ENCODE measurements at places on chromosomes 7 and 10. TPM values are rescaled to one million over a fixed set of nuclear protein-coding genes. Genes with fewer than 3 reads are reported as not detected.

The DNMBP gene
- 3.4 TPM for total RNA-seq

The PHKG1 gene
- total RNA-seq: 2.5 TPM

The ATP6V0A4 gene
- total RNA-seq: not detected

The HTR5A gene
- total RNA-seq: not detected

The GNAT3 gene
- total RNA-seq: not detected

The AOAH gene
- 44.5 TPM for total RNA-seq

The RNF148 gene
- not detected for total RNA-seq

The GLI3 gene
- 0.15 TPM for total RNA-seq

The TMEM60 gene
- total RNA-seq: 13.2 TPM

The WDFY4 gene
- total RNA-seq: not detected

The DNAH11 gene
- total RNA-seq: 0.15 TPM

The CPVL gene
- 0.33 TPM for total RNA-seq

GRCh38 chr10:26755443-26755903 lies 58.0 kb downstream of the PDSS1 start:
- H3K4me3 ChIP-seq: no peak overlapping the region
- H3K27ac ChIP-seq: peak overlapping the region; percentile 65
- DNase-seq: no peak
- H3K36me3 ChIP-seq: peaks cover 32% of the 10 kb centered on the region
- H3K27me3 ChIP-seq: no peaks in the 10 kb centered on the region

DNA sequence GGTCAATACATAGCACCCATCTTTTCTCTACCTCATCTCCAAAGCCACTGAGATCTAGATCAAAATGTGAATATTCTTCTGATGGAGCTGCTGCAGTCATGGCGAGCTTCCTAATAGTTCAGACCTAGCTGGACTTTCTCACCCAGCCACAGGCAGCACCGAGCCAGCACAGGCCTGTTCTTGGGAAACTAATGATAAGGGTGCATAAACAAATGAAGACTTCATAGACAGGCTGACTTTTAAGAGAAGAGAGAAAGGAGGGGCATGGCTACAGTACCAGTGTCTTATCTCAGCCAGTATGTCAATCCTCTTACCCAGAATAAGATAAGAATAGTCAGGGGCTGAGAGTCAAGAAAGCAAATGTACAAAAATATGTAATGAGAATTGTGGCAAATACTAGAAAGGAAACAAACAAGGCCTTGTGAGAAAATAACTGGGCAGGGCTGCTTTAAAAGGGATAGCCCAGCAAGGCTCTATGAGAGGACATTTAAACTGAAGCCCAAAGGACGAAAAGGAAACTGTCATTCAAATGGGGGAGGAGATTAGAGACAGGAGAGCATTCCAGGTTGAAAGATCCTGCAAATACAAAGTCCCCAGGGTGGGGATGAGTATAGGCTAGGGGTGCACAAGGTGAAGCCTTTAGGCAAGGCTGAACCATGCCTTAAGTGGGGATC lies 21.8 kb upstream of the CDK14 start:
- H3K27ac ChIP-seq: no peak overlapping the region
- H3K4me3 ChIP-seq: no peak overlapping the region
- H3K27me3 ChIP-seq: no peaks in the 10 kb centered on the region
- no peaks in the 10 kb centered on the region for H3K4me1 ChIP-seq

- no peak for DNase-seq
- no peak overlapping the region for H3K27ac ChIP-seq
- H3K4me3 ChIP-seq: no peak overlapping the region
Measured at GRCh38 chr7:92043637-92044036, 90.6 kb downstream of the CYP51A1 start.

- H3K4me3 ChIP-seq: no peak overlapping the region
- H3K4me1 ChIP-seq: peaks cover 17% of the 10 kb centered on the region
- peaks cover 4% of the 10 kb centered on the region for H3K36me3 ChIP-seq
- DNase-seq: no peak
- peaks cover 81% of the 10 kb centered on the region for H3K27me3 ChIP-seq
Measured at GRCh38 chr10:101228966-101229265, 347 bp downstream of the LBX1 start.

DNA sequence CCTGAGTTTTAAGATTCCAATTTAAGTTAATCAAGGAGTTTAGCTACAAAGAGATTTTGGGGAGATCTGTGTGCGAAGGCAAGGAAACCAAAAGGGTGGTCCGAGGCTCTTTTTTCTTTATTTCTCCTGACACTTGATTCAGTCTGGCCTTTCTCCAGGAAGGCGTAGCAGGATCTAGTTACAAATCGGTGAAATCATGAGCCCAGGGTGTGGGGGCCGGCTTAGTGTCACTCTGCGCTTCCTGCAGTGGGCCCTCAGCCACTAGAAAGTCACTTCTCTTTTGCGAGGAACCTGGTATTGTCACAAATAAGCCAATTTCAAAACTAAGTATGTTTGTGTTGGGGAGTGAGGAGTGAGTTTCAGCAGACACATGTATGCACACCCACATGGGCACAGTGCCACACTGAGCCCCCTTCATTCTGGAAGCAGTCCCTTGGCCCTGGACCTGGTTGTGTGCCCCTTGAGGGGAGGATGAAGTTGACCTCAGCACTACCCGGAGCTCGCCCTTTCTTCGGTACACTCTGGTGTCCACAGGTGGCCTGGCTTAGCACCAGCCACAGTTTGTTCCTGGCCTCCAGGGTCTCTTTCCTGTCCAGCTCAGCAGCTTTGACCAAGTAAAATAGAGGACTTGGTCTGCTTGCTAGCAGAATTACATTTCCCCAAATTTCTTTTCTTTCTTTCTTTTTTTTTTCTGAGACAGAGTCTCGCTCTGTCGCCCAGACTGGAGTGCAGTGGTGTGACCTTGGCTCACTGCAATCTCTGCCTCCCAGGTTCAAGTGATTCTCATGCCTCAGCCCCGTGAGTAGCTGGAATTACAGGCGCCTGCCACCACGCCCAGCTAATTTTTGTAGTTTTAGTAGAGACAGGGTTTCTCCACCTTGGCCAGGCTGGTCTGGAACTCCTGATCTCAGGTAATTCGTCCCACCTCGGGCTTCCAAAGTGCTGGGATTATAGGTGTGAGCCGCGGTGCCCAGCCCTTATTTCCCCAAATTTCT lies 84.0 kb upstream of the BTBD16 start:
- no peaks in the 10 kb centered on the region for H3K36me3 ChIP-seq
- no peak for DNase-seq
- H3K27ac ChIP-seq: no peak overlapping the region
- H3K27me3 ChIP-seq: peaks cover 9% of the 10 kb centered on the region

- no peaks in the 10 kb centered on the region for H3K36me3 ChIP-seq
- no peak overlapping the region for H3K4me3 ChIP-seq
- H3K4me1 ChIP-seq: no peaks in the 10 kb centered on the region
- DNase-seq: no peak
- H3K27me3 ChIP-seq: no peaks in the 10 kb centered on the region
Measured at GRCh38 chr7:78172933-78173591, 374.5 kb downstream of the PHTF2 start.

GRCh38 chr7:52726986-52727385 lies 308.4 kb upstream of the POM121L12 start:
- H3K4me1 ChIP-seq: no peaks in the 10 kb centered on the region
- DNase-seq: no peak
- H3K27me3 ChIP-seq: no peaks in the 10 kb centered on the region
- no peak overlapping the region for H3K27ac ChIP-seq
- no peak overlapping the region for H3K4me3 ChIP-seq

DNA sequence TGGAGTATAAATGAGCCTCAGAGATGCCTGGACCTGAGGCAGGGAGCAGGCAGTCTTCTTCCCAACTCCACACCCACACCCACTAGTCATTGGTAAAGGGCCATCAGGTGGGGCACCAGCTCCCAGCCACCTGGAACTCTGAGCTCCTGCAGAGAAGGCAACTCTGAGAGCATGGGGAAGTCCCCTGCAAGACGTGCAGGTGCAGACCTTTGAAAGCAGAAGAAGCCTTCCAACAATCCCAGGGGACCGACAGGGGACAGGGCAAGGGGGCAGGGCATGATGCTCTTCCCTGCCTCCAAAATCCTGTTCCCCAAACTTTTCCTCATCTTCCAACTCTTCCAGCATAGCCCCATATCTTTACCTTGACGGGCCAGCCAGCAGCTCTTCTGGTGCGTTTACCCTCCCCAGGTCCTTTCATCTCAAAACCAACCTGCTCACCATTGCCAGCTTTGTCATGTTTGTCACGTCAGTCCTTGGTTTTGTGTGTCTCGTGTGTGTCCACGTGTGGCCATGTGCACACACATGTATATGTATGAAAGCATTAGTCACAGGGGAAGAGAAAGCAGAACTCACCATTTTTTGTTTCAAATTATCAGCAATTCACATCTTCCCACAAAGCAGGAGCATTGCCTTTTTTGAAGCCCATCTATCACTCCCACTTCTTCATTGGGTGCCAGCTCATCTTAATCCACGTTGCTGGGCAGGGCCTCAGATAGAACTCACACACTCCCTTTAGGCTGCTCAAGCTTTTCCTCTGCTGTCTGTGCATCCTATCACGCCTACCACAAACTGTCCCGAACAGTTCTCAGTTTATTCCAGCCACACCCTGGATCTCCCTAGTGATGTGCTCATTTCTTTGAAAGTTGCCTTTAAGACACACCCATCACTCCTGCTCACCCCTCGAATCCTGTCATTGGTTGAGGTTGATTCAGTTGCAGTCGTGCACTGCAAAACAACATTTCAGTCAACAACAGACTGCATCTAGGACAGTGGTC lies 41.0 kb upstream of the AMPH start:
- H3K27me3 ChIP-seq: peaks cover 9% of the 10 kb centered on the region
- H3K4me3 ChIP-seq: no peak overlapping the region
- H3K36me3 ChIP-seq: no peaks in the 10 kb centered on the region
- no peak for DNase-seq
- H3K27ac ChIP-seq: no peak overlapping the region

DNA sequence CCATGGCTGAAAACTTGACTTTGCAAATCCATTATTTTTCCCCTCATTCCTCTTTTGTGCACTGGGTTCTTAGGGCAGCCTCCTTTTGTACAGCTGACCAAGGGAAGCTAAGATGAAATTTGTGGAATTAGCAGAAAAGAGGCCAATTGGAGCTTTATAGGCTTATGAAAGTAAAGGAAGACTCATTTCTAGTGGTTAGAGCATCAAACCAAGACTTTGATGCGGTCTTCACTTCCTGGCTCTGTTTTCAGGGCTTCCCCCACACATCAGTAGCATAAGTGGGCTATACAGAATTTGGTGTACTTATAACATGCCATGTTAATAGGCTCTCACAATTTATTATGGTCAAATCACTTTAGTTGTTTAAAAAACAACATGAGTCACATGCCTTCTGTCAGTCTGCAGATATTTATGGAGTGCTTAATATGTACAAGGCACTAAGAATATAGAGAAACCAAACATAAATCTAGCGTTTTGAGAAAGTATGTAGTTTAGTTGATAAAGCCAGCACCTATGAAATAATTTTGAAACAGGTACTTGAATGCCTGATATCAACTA lies 5.7 kb downstream of the AUTS2 start:
- H3K4me1 ChIP-seq: peaks cover 4% of the 10 kb centered on the region
- peaks cover 1% of the 10 kb centered on the region for H3K36me3 ChIP-seq
- H3K4me3 ChIP-seq: no peak overlapping the region
- peak; percentile 43 for DNase-seq
- H3K27me3 ChIP-seq: peaks cover 39% of the 10 kb centered on the region

GRCh38 chr10:24744946-24745345 lies 21.3 kb upstream of the ARHGAP21 start:
- no peaks in the 10 kb centered on the region for H3K27me3 ChIP-seq
- H3K4me3 ChIP-seq: no peak overlapping the region
- H3K4me1 ChIP-seq: no peaks in the 10 kb centered on the region
- DNase-seq: no peak
- H3K27ac ChIP-seq: no peak overlapping the region
- H3K36me3 ChIP-seq: no peaks in the 10 kb centered on the region

- no peak for DNase-seq
- no peaks in the 10 kb centered on the region for H3K36me3 ChIP-seq
- H3K27ac ChIP-seq: no peak overlapping the region
Measured at GRCh38 chr10:63724922-63725321, 203.7 kb downstream of the REEP3 start.

- H3K27me3 ChIP-seq: no peaks in the 10 kb centered on the region
- peaks cover 44% of the 10 kb centered on the region for H3K4me1 ChIP-seq
Measured at GRCh38 chr7:100566018-100566531, 7.6 kb downstream of the SAP25 start.

DNA sequence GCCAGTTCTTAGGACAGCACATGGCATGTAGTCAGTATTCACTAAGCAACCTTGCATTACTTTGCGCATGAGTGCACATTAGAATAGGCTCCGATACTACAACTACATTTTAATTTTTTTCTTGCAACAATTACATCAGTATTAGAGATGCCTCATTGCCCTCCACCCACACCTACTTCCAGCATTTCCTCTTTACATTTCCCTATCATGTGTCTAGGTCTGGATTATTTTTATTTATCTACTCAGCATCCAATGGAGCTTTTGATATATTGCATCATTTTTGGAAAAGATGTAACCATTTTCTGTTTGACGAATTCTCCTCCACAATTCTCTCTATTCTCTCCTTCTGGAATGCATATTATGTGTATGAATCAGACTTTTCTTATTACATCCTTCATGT lies 258.2 kb upstream of the GLI3 start:
- H3K27me3 ChIP-seq: peaks cover 13% of the 10 kb centered on the region
- H3K27ac ChIP-seq: no peak overlapping the region
- H3K36me3 ChIP-seq: peaks cover 2% of the 10 kb centered on the region
- H3K4me1 ChIP-seq: peaks cover 10% of the 10 kb centered on the region
- no peak overlapping the region for H3K4me3 ChIP-seq

DNA sequence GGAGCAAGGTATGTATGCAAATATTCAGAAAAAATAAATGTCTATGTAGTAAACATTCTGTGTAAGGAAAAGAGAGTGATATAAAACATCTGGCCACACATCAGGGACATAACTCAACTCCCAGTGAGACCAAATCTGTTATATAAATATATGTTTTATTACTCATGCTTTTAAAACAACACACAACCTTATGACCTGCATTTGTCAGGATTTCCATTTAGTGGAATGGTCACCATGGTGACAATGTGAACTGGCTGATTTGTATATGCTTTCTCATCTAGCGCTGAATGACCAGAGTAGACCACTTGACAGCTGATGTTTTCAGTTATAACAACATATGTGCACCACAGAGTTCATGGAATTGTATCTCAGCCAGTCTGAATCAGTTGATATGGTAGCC lies 551.7 kb downstream of the HTR7 start:
- H3K4me3 ChIP-seq: no peak overlapping the region
- no peaks in the 10 kb centered on the region for H3K36me3 ChIP-seq
- no peak overlapping the region for H3K27ac ChIP-seq
- no peaks in the 10 kb centered on the region for H3K27me3 ChIP-seq
- no peaks in the 10 kb centered on the region for H3K4me1 ChIP-seq

GRCh38 chr7:147363101-147363500 lies 1227.5 kb upstream of the C7orf33 start:
- no peaks in the 10 kb centered on the region for H3K27me3 ChIP-seq
- no peaks in the 10 kb centered on the region for H3K36me3 ChIP-seq
- H3K27ac ChIP-seq: no peak overlapping the region
- no peaks in the 10 kb centered on the region for H3K4me1 ChIP-seq
- no peak for DNase-seq

- H3K36me3 ChIP-seq: no peaks in the 10 kb centered on the region
- H3K27ac ChIP-seq: no peak overlapping the region
- no peaks in the 10 kb centered on the region for H3K27me3 ChIP-seq
- peaks cover 16% of the 10 kb centered on the region for H3K4me1 ChIP-seq
- H3K4me3 ChIP-seq: no peak overlapping the region
- DNase-seq: no peak
Measured at GRCh38 chr10:73591935-73592699, 975 bp upstream of the USP54 start.

- H3K27ac ChIP-seq: no peak within 1 kb of the TSS
- no peaks in the 10 kb centered on the region for H3K27me3 ChIP-seq
- peak; percentile 99 for DNase-seq
- H3K4me3 ChIP-seq: no peak within 1 kb of the TSS
- H3K36me3 ChIP-seq: peaks cover 28% of the 10 kb centered on the region
Measured at GRCh38 chr10:7787857-7788638, at the start of the genes ATP5F1C and KIN. TSS of gene ATP5F1C (plus strand) at chr10:7788177. CDS start at chr10:7788208, 31 bp downstream. TSS of gene KIN (minus strand) at chr10:7787993. CDS start at chr10:7787933, 60 bp downstream.

GRCh38 chr10:112988839-112989406 lies 38.9 kb downstream of the TCF7L2 start:
- H3K4me1 ChIP-seq: peaks cover 13% of the 10 kb centered on the region
- DNase-seq: no peak
- H3K27ac ChIP-seq: no peak overlapping the region
- H3K27me3 ChIP-seq: peaks cover 74% of the 10 kb centered on the region
